ENCODE measurements at places on chromosomes 1 and 21. TPM values are rescaled to one million over a fixed set of nuclear protein-coding genes. Genes with fewer than 3 reads are reported as not detected.

Gene FAAH
- 31.4 TPM for total RNA-seq

Gene GSTM5
- not detected for total RNA-seq

Gene CFAP141
- not detected for total RNA-seq

Gene CNR2
- not detected for total RNA-seq

Gene HIVEP3
- 9.0 TPM for total RNA-seq

Gene SLAMF8
- not detected for total RNA-seq

Gene CD1D
- 0.86 TPM for total RNA-seq

Gene CTSK
- total RNA-seq = 5.9 TPM

Gene GLIS1
- not detected for total RNA-seq

Gene MAEL
- 0.34 TPM for total RNA-seq

Gene RAB7B
- total RNA-seq = 1.1 TPM

Gene FMO1
- not detected for total RNA-seq

Gene ST6GALNAC5
- 1.3 TPM for total RNA-seq

Gene CSF3R
- not detected for total RNA-seq

Gene PLXNA2
- total RNA-seq = 16.2 TPM

Gene AMY2B
- total RNA-seq = 9.4 TPM

Gene UBL4B
- not detected for total RNA-seq

Gene NSL1
- total RNA-seq = 47.2 TPM

Gene TGFB2
- total RNA-seq = 32.2 TPM

Gene PTPN14
- 72.4 TPM for total RNA-seq

Gene MYBPH
- total RNA-seq = not detected

Gene AMY1C
- not detected for total RNA-seq

Gene FYB2
- total RNA-seq = not detected

Gene FCGR3A
- total RNA-seq = not detected

Gene TOR1AIP1
- total RNA-seq = 40.1 TPM

Gene MXRA8
- not detected for total RNA-seq

Gene IL19
- total RNA-seq = not detected

Gene HSPB7
- not detected for total RNA-seq

Gene OR2L8
- total RNA-seq = not detected

Data from Calu3 (cell line).